Spinal cord (tissue), 10 donors: ENCODE measurements at places on chromosomes 7 and 10. TPM values are rescaled to one million over a fixed set of nuclear protein-coding genes. Genes with fewer than 3 reads are reported as not detected.

The CYP3A4 gene
- polyA plus RNA-seq: 0.40 TPM

The ZCWPW1 gene
- polyA plus RNA-seq: 6.6 TPM

The PRLHR gene
- 0.53 TPM for polyA plus RNA-seq

The RARRES2 gene
- polyA plus RNA-seq: 25.1 TPM

The PROSER2 gene
- 2.4 TPM for polyA plus RNA-seq

The GPR158 gene
- polyA plus RNA-seq: 8.5 TPM

The SEMA3D gene
- 8.8 TPM for polyA plus RNA-seq

The CTAGE15 gene
- 0.19 TPM for polyA plus RNA-seq

The HABP2 gene
- polyA plus RNA-seq: 0.09 TPM

The TAS2R4 gene
- 1.4 TPM for polyA plus RNA-seq

The PRPS1L1 gene
- not detected for polyA plus RNA-seq

The CALCR gene
- 0.51 TPM for polyA plus RNA-seq

The CYP3A5 gene
- 2.6 TPM for polyA plus RNA-seq

The MACC1 gene
- polyA plus RNA-seq: 0.17 TPM

The PRKAR2B gene
- polyA plus RNA-seq: 96.0 TPM

The TMEM139 gene
- 2.2 TPM for polyA plus RNA-seq

The HYAL4 gene
- polyA plus RNA-seq: 0.11 TPM

The OSBPL3 gene
- polyA plus RNA-seq: 6.0 TPM

The HMX3 gene
- polyA plus RNA-seq: 0.27 TPM

The CRYGN gene
- 0.55 TPM for polyA plus RNA-seq

The C10orf105 gene
- polyA plus RNA-seq: 8.2 TPM

The RBP3 gene
- polyA plus RNA-seq: 0.29 TPM

The MLXIPL gene
- 2.9 TPM for polyA plus RNA-seq

The ADIRF gene
- 31.5 TPM for polyA plus RNA-seq

The ITGA8 gene
- polyA plus RNA-seq: 5.2 TPM

The METTL27 gene
- 0.49 TPM for polyA plus RNA-seq

The SPDYE2 gene
- polyA plus RNA-seq: 3.7 TPM

The TMEM130 gene
- 154 TPM for polyA plus RNA-seq

The CHAT gene
- 1.6 TPM for polyA plus RNA-seq

The LEP gene
- 0.15 TPM for polyA plus RNA-seq

The SLC35G1 gene
- 17.5 TPM for polyA plus RNA-seq

The GLCCI1 gene
- polyA plus RNA-seq: 40.1 TPM

The GUSB gene
- 35.0 TPM for polyA plus RNA-seq

The WIPF3 gene
- polyA plus RNA-seq: 17.0 TPM

The PRRT4 gene
- polyA plus RNA-seq: 35.1 TPM

The GPR146 gene
- polyA plus RNA-seq: 3.2 TPM

The CHRM2 gene
- 15.9 TPM for polyA plus RNA-seq

The LRWD1 gene
- 42.3 TPM for polyA plus RNA-seq

The ENKUR gene
- polyA plus RNA-seq: 13.6 TPM

The HUS1 gene
- 20.8 TPM for polyA plus RNA-seq

The EBLN1 gene
- not detected for polyA plus RNA-seq

The TUBAL3 gene
- 0.18 TPM for polyA plus RNA-seq

The CFAP46 gene
- 12.2 TPM for polyA plus RNA-seq

The SRRM3 gene
- polyA plus RNA-seq: 80.0 TPM
